Gastroesophageal sphincter (tissue), 4 donors: ENCODE measurements at places on chromosomes 4 and X. TPM values are rescaled to one million over a fixed set of nuclear protein-coding genes. Genes with fewer than 3 reads are reported as not detected.
A peak's percentile ranks its signal among the peaks of the same experiment; 100 is the strongest.

The C4orf50 gene
- total RNA-seq, result 0.25 TPM

The SLC26A1 gene
- total RNA-seq, result not detected

The SLC7A11 gene
- 0.47 TPM for total RNA-seq

The FAM200B gene
- 54.1 TPM for total RNA-seq

The SPARCL1 gene
- total RNA-seq, result 2,335 TPM

The PHF8 gene
- total RNA-seq, result 23.3 TPM

The USP27X gene
- 5.0 TPM for total RNA-seq

The HDX gene
- 5.2 TPM for total RNA-seq

The MID2 gene
- 32.2 TPM for total RNA-seq

The DMRTC1 gene
- total RNA-seq, result 0.81 TPM

The ASB9 gene
- total RNA-seq, result 4.4 TPM

The ERCC6L gene
- total RNA-seq, result not detected

The PASD1 gene
- total RNA-seq, result not detected

- ATAC-seq, result no peak
Measured at GRCh38 chr4:45215976-45216542, 489.7 kb upstream of the GNPDA2 start.

GRCh38 chrX:124249345-124249744 lies 83.1 kb upstream of the TEX13D start:
- ATAC-seq, result no peak

- ATAC-seq, result no peak
Measured at GRCh38 chr4:3740256-3740655, 25.9 kb upstream of the ADRA2C start.

- ATAC-seq, result no peak
Measured at GRCh38 chrX:45632506-45632905, 431.8 kb upstream of the DIPK2B start.

DNA sequence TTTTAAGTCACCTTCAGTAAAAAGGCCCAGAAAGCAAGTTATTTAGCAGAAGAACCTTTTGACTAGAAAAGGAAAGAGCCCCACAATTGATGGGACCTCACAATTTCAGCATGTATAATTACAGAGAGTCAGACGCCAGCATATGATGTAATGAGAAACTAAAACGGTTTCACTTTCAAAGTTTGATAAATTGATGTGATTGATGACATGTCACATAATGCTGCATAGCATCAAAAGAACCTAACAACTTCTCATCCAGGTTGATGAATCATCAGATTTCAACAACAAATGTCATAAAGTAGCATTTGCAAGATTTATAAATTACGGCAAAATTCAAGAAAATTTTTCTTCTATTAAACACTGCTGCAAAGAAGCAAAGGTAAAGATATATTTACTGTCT lies 3.9 kb upstream of the GAR1 start:
- ATAC-seq, result no peak

DNA sequence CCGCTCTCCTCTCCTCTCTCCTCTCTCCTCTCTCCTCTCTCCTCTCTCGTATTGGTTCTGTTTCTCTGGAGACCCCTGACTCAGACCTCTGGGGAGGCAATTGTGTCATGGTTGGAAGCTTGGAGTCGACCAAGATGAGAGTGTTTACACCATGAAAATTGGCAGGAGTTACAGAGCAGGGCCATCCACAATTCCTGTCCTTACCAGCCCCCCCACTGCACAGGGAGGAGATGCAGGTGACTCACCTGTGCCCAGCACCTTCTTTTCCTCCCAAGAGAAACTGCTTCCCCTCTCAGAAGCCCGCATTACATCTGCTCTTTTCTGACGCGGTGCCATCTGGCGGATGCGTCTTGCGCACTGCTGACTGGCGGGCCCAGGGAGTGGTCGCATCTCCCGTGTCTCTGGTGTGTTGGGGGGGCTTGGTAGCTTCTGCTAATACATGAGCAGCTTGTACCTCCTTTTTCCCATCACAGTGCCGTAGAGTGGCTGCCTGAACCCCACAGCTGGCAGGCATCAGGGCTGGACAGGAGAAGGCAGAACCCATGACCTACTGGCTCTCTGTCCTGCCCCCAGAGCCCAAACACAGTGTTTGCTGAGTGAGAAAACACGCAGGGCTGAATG lies 31.4 kb upstream of the GPR78 start:
- no peak for ATAC-seq

GRCh38 chrX:24190500-24191156 lies 41.1 kb downstream of the ZFX start:
- no peak for ATAC-seq

DNA sequence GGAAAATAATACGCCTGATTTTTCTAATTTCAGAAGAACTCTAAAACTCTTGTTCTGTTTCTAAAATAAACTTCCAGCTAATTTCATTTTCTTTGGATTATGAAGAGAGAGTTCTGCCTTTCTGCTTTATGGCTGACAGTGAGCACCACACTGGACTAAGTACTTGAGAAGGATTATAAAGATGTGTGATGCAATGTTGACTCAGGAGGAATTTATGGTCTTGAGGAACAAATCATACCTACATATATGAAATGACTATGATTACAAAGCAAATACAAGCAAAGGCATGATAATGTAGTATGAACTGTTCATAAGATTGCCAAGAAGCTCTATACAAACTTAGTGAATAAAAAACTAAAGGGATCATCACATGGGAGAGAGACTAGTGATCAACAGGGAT lies 13.0 kb upstream of the SLC25A5 start:
- ATAC-seq, result no peak

DNA sequence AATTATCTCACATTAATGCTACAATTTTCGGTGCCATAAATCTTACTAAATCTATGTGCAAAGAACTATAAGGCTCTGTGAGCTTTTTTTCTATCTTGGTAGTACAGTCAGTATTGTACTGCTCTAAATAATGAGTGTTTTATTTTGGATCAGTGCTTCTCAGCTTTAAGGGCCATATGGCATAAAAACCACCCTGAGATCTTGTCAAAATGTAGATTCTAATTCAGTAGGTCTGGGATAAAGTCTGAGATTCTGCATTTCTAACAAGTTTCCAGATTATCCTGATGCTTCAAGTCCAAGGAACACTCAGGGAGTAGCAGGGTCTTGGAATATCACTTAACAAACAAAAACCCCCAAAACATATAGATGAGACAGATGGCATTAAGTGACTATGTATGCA lies 486.5 kb downstream of the GRXCR1 start:
- ATAC-seq, result no peak

DNA sequence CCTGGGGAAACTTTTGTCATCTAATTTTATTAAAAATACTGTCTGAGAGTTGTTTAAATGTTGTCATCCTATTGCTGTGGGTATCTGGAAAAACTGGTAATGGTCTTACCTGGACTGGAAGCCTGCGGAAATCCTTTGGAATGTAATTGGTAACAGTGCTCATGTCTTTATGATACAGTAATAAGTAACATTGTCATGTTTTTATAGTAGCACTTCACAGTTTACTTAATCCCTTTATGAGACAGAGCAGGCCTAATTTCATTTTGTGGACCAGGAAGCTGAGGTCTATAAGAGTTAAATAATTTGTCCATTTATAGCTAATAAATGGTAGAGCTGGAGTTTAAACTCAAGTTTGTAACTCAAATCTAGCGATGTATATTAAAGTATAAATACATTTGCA lies 88.3 kb downstream of the TRAPPC11 start:
- ATAC-seq, result no peak

DNA sequence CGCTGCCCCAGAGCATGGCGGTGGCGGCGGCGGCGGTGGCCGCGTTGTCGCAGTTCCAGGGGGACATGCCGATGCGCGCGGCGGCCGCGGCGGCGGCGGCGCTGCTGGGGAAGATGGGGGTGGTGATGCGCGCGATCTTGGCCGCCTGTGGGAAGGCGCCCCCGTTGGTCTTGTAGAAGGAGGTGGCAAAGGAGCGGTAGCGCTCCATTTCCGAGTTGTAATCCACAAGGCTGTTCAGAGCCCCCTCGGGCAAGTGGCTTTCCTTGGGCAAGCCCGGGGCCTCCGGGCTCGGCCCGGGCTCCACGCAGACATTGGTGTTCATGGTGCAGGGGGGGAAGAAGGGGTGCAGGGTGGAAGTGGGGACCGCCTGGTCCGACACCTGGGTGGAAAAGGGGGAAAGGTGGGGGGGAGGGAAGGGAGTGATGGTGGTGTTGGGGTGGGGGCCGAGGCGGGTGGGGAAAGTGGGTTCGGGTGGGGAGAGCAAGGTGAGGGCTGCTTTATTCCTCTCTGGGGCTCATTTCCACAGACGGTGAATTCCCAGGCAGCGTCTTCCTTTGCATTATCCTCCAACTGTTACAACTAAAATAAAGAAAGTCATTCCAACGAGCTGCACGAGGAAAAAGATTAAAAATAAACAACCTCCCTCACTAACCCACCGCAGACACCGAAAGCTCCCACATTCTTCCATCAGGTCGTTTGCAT lies 3.1 kb downstream of the CXXC4 start:
- ATAC-seq, result peak; percentile 5

DNA sequence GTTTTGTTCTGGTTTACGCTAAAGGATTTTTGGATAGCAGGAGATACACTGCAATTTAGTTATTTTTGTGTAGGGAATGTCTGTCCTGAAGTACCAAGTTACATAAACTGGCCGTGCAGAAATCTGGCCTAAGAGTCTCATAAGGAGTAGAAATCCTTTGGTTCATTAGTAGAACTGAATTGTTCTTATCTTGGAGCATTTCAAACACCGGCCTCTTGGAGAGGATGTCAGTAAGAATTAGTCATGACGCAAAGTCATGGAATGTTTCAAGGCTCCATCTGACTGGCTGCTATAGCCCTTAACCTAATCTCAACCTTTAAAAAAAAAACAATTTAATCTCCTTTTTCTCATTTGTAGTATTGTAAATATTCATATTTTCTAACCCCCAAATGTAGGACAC lies 15.2 kb downstream of the PDLIM3 start:
- peak; percentile 80 for ATAC-seq

DNA sequence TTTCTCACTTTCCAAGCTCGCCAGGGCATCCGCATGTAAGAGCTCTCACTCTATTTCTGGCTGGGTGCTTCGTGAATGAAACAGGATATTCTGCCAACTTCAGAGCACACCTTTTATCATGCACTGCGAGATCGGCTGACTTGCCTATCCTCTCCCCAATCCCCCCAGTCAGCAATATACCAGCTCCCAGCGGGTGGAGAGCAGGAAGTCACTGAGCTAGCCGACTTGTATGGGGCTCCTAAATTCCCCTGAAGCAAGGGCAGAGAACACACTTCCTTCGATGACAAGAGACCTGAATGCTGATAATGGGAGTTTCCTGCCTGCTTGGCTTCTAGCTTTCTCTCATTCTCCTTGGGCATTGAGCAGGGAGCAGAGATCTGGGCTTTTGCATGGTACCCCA lies 33.8 kb upstream of the MAMLD1 start:
- ATAC-seq, result no peak

- ATAC-seq, result no peak
Measured at GRCh38 chr4:184282895-184283654, 65.4 kb upstream of the ENPP6 start.

DNA sequence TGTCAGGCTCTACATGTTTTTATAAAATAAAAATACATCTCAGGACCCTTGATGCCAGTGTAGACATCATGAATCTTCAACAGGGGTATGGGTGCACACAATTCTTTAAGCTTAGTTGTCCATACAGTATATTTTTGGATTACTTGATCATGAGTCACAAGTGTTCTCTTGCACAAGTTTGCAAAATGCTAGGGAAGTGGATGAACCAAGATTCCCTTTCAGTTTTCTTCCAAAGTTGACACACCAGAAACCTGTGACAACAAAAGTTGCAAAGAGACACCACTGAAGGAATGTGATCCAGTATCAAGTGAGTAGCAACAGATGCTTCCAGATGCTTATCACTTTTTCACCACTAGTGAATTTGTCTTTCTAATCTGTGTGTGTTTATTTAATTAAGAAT lies 1021.2 kb downstream of the PCDH7 start:
- ATAC-seq, result no peak

DNA sequence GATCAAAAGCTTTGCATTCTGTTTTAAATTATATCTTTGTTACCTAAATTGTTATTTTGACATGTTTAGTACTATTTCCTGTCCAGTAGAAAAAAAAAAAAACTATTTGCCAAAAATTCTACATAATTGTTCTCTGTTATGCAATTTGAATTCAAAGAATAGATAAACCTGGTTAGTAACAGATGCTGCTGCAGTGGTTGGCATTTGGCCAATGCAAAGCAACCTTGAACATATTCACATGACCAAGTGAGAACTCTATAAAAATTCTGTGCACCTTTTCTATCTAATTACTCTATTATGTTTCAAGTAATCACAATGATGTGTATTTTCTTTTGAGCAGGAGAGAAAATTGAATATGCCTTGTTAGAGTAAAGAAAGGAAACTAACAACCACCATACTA lies 1473.4 kb downstream of the RPA4 start:
- no peak for ATAC-seq

GRCh38 chrX:10076765-10077164 lies 80.0 kb upstream of the CLCN4 start:
- ATAC-seq, result no peak

DNA sequence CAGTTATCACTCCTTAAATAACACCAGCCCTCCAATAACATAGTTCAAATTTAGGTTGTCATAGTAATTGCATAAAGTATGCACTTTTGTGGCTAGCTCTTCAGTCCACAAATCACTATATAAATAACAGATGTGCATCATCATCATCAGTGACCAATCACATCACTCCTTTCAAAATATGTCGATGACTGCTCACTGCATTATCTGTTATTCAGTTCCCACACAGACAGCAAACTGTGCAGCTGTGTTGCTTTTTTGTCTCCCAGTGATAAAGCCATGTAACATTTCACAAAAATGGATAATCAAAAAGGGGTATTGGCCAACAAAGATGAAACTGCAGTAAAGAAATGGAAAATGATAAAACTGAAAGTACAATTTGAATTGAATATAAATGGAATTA lies 205.4 kb downstream of the DCLK2 start:
- no peak for ATAC-seq

GRCh38 chr4:110751986-110752385 lies 129.1 kb upstream of the PITX2 start:
- no peak for ATAC-seq

DNA sequence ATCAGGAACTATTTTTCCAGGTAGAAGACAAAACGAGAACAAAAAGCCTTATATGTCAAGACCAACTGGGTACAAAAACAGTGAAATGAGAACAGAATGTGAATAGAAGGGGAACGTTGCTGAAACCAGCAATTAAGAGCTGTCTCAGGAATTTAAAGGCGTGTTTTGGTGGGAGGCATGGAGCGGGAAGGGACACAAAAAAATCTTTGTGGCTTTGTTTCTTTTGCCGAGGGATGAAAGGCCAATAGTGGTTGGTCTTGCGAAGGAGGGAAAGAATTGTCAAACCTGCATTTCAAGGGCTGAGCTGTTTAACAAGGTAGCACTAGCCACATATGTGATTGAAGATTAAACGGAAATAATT lies 103.8 kb downstream of the USP46 start:
- no peak for ATAC-seq
